Hepatocyte (in vitro differentiated cells): ENCODE measurements at places on chromosomes 3 and 15. TPM values are rescaled to one million over a fixed set of nuclear protein-coding genes. Genes with fewer than 3 reads are reported as not detected.
A peak's percentile ranks its signal among the peaks of the same experiment; 100 is the strongest.

DNA sequence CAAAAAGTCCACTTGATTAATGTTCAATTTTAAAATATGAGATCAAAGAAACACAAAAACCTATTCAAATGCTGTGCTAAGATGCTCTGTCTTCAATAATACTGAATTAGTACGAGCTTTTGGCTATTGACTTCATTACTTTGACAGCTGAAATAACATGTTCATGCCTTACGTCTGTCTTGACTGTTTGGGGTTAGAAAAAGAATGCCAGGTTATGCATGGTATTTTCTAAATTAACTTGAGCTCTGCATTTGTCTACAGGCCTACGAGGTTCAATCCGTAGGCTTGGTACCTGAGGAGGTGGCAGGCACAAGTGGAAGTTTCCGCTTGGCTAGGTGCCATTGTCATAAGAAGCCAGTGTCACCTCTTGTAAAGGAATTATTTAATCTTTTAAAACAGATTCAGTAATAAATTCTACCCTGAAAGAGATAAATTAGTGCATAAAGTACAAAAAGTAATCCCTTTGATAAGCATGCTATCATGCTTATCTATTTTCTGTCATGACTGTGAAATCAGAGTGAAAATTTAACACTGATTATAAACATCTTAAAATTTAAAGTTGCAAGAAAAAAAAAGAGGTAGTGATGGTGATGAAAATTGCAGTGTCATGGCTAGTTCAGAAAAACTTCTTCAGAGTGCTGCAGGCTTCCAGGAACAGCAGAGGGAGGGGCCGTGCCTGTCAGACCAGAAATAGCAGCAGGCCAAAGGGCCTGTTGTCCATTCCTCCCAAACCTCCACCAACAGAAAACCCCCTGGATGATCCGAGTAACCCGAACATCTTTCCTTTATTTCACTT lies 115.7 kb downstream of the ARRDC4 start:
- H3K4me3 ChIP-seq = no peak overlapping the region
- peak; percentile 28 for DNase-seq
- peaks cover 5% of the 10 kb centered on the region for H3K4me1 ChIP-seq
- H3K27ac ChIP-seq = no peak overlapping the region
- H3K36me3 ChIP-seq = no peaks in the 10 kb centered on the region

DNA sequence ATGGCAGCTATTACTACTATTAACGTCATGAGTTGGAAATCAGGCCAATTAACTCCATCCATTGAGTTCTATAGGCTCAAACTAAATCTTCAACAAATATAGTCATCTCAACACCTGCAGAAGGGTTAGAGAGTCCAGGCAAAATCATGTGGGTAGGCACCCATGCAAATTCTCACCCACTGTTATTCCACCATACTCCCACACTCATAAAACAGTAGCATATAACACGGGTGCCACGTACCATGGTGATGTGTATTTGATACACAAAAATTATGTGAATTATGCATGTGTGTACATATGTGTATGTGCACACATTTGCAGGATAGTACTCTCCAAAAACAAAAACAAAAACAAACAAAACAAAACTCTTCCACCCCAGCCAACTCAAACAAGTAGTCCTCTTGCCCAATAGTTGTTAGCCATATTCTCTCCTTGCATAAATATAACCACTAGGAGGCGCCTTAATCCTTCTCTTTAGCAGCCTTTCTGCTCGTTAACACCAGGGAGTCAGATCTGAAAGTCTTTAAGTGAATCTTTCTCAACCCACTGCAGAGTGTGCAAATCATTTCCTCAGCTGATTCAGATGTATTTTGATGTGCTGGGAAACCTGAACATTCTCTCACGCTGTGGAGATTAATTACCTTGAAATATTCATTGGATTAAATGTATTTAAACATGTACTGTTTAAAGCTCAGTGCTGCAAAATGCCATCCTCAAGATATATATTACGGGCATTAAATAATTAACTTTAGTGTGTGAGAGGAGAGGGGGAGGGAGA lies 38.0 kb upstream of the COPB2 start:
- H3K36me3 ChIP-seq = no peaks in the 10 kb centered on the region
- no peaks in the 10 kb centered on the region for H3K27me3 ChIP-seq
- no peak overlapping the region for H3K27ac ChIP-seq
- H3K4me1 ChIP-seq = no peaks in the 10 kb centered on the region

- peak overlapping the region; percentile 44 for H3K4me3 ChIP-seq
- H3K27ac ChIP-seq = peak overlapping the region; percentile 86
- no peaks in the 10 kb centered on the region for H3K36me3 ChIP-seq
- no peaks in the 10 kb centered on the region for H3K27me3 ChIP-seq
These were observed 1.2 kb upstream of the ZBTB20 start for GRCh38 chr3:115148142-115148790.

GRCh38 chr3:50972029-50972428 lies 297.3 kb downstream of the DOCK3 start:
- no peaks in the 10 kb centered on the region for H3K36me3 ChIP-seq
- H3K4me1 ChIP-seq = no peaks in the 10 kb centered on the region
- no peak for DNase-seq
- H3K4me3 ChIP-seq = no peak overlapping the region
- H3K27ac ChIP-seq = no peak overlapping the region
- no peaks in the 10 kb centered on the region for H3K27me3 ChIP-seq

The RASL12 gene
- 6.4 and 6.5 TPM in 2 replicates for total RNA-seq

The CDHR4 gene
- total RNA-seq = 0.57 TPM in 1 of 2 replicates, not detected in the other

- no peak overlapping the region for H3K27ac ChIP-seq
- no peaks in the 10 kb centered on the region for H3K27me3 ChIP-seq
- no peaks in the 10 kb centered on the region for H3K36me3 ChIP-seq
- H3K4me1 ChIP-seq = no peaks in the 10 kb centered on the region
- no peak overlapping the region for H3K4me3 ChIP-seq
These were observed 654.1 kb downstream of the MECOM start for GRCh38 chr3:169009453-169009852.

GRCh38 chr3:159831466-159831865 lies 157.2 kb upstream of the IL12A start:
- H3K4me3 ChIP-seq = no peak overlapping the region
- peaks cover 2% of the 10 kb centered on the region for H3K4me1 ChIP-seq
- no peaks in the 10 kb centered on the region for H3K36me3 ChIP-seq
- no peak for DNase-seq
- H3K27me3 ChIP-seq = no peaks in the 10 kb centered on the region
- H3K27ac ChIP-seq = no peak overlapping the region

The FRMD5 gene
- 3.3 and 3.8 TPM in 2 replicates for total RNA-seq

DNA sequence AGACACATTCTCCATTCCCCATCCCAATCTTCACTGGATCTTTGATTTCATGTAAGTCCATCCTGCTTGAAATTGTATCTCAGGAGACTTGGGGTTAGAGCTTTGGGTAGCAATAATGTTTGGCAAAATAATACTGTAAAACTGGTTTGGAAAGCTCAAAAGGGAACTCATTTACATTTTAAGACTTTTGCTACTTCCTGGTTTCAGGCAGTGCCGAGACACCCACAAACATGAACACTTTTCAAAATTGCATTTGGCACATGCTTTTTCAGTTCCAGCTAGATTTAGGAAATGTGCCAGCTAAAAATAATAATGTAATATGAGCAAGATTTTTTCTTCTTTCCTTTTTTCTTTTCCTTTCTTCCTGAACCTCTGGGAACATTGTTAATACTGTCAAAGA lies 145.7 kb upstream of the CBLB start:
- H3K36me3 ChIP-seq = no peaks in the 10 kb centered on the region
- H3K4me3 ChIP-seq = no peak overlapping the region
- H3K27me3 ChIP-seq = no peaks in the 10 kb centered on the region
- no peak for DNase-seq
- H3K27ac ChIP-seq = peak overlapping the region; percentile 68

The ARRDC4 gene
- 30.5 and 35.3 TPM in 2 replicates for total RNA-seq

DNA sequence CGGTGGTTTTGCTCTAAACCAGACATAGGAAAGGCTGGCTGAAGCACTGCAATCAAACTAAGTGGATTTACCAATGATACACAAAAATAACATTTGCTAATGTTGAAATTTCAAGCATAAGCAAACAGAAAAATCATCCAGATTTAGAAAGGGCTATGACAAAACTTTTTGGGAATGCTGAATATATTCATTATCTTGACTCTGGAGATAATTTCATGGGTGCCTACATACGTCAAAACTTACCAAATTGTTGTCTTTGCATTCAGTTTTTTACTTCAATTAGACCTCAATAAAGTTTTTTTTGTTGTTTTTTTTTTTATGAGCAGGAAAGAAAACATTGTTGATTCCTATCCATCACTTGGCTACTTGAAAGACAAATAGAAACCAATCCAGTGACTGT lies 140.8 kb downstream of the NR2E3 start:
- no peaks in the 10 kb centered on the region for H3K36me3 ChIP-seq
- H3K4me1 ChIP-seq = no peaks in the 10 kb centered on the region
- H3K27me3 ChIP-seq = no peaks in the 10 kb centered on the region
- H3K27ac ChIP-seq = no peak overlapping the region
- H3K4me3 ChIP-seq = no peak overlapping the region
- DNase-seq = no peak

GRCh38 chr15:34154725-34155204 lies 52.9 kb downstream of the PGBD4 start:
- H3K4me1 ChIP-seq = no peaks in the 10 kb centered on the region
- no peak overlapping the region for H3K4me3 ChIP-seq
- peak overlapping the region; percentile 95 for H3K27ac ChIP-seq
- H3K36me3 ChIP-seq = no peaks in the 10 kb centered on the region
- no peaks in the 10 kb centered on the region for H3K27me3 ChIP-seq
- peak; percentile 74 for DNase-seq

- no peak overlapping the region for H3K4me3 ChIP-seq
- no peaks in the 10 kb centered on the region for H3K36me3 ChIP-seq
- no peaks in the 10 kb centered on the region for H3K27me3 ChIP-seq
These were observed 775.0 kb downstream of the DIPK2A start for GRCh38 chr3:144746631-144747030.

DNA sequence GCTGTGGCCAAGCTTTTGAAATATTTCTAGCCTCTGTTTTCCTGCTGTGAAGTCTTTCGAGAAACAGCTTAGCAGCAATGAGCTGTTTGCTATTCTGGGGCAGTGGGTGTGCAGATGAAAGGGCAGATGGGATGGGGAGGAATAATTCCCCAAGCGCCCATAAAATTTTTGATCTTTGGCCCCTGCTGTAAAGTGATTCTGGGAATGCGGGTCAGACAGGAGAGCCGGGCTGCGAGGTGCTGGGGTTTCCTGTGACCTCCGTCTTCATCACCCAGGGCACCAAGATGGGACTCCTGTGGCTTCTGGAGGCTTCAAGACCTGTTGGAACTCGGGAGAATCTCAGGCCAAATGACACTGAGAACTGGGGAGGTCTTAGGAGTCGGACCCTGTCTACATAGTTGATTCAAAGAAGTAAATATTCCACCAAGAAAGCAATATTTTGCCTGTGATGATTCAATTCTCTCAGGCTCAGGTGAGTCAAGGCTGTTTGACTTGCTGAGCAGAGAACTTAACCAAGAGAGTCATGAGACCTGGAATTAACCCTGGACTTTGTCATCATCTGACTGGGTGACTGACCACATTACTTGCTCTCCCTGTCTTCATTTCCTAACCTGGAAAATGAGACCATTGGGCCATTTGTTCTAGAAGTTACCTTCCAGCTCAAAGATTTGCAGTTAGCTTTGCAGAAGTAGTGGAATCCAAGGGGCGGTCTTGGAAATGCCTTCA lies 86.4 kb downstream of the POLR2M start:
- no peaks in the 10 kb centered on the region for H3K36me3 ChIP-seq
- H3K27ac ChIP-seq = peak overlapping the region; percentile 86
- peak; percentile 52 for DNase-seq
- H3K4me1 ChIP-seq = peaks cover 19% of the 10 kb centered on the region
- no peaks in the 10 kb centered on the region for H3K27me3 ChIP-seq

DNA sequence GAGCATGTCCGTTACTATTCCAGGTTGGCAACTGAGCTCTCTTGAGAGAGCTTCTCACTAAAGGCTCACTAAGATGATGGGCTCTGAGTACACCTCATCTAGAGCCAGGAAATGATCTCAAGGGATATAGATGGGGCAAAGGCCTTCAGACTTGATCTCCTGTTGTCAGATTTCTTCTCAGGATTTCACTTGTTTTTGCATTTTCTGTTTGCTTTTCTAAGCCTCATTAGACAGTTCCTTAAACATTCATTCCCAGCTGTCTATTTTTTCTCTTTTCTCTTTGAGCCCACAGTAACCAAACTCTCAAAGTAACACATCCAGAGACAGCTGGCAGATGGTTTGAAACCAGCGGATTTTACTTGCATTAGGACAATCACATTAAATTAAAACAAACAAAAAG lies 28.4 kb upstream of the ARL8B start:
- no peak overlapping the region for H3K4me3 ChIP-seq
- H3K4me1 ChIP-seq = no peaks in the 10 kb centered on the region
- DNase-seq = no peak
- H3K27ac ChIP-seq = no peak overlapping the region
